ENCODE measurements at places on chromosomes 7 and 10.

- no peak for DNase-seq
Measured at GRCh38 chr7:33632840-33633525, 272.4 kb upstream of the BMPER start.

DNA sequence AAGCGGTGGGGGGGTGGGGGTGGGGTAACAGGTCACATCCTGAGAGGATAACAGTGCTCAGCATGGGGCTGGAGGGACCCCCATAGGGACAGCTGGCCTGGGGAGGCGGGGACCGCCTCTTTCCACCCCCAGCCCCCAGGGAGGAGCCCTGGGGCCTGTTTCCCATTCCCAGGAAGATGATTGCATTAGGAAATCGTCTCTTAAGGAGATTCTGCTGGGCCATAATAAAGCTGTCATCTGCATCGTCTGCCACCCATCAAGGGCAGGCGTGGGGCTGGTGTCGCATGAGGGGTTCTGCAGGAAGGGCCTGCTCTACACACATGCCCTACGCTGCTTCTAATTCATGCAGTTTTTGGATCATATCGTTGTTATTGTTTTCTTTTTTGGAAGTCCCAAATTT is 17.2 kb downstream of the RET start:
- no peak for DNase-seq

DNA sequence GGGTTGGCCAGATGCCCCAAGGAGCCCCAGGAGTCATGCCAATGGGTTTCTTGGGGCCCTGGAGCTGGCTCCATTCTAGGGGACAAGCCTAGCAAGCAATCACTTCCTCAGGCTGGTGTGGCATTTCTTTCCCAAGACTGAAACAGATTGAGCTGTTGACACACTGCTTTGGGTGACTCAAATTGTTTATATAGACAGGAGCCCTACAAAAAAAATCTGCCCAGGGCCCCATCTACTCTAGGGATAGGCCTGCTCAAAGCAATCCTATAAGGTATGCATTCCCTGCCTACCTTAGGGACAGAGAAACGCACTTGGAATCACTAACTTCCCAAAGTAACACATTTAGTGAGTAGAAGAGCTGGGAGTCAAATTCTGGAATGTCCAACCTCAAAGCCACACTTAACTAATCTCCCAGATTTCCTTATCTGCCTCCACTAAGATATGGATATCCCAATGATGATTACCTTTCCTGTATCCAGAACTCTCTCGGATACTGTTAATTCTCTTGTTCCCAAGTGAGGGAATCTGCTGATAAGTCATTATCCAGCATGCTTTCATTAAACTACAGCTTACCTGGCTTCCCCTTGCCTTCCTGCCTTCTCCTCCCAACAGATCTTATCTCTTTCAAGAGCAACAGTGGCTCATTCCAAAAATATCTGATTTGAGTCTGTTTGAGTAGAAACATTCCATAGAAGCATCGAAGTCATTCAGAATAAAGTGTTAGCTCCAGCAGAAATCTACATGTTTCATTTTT is 3.1 kb downstream of the ABLIM1 start:
- no peak for DNase-seq

GRCh38 chr10:71598621-71599055 is 120.9 kb downstream of the C10orf105 start:
- no peak for DNase-seq

DNA sequence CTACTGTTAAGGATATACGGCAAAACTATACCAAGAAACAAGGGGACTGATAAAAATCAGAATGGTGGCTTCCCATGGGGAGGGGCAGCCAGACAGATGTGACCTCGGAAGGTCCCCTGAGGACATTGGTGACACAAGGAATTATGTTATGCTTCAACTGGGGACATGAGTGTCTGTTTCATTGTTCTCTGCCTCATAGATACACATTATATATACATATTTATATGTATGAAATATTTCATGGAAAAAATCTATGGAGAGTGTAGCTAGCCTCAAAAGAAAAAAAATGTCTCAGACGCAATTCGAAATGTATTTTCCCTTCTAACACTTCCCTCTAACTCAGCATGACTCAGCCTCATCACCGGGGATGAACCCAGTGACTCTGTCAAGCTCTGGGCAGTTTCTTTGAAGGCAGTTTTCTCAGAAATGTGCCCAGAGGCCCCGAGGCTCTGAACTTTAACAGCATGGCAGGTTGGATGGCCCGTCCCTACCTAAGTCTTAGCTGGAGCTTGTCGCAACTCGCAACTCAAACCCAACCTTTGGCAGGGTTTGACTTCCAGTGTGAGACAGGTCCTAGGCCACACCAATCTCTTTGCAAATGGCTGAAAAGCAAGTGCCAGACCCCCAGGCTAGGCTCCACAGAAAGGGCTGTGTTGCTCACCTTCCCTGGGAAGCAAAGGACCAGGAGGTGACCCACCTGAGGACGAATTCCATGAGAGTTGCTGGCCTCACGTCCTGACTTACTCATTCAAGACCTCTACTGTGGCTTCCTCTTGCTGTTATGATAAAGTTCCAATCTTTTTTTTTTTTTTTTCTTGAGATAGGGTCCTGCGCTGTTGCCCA is 86.9 kb downstream of the CARD11 start:
- DNase-seq = peak; percentile 22

DNA sequence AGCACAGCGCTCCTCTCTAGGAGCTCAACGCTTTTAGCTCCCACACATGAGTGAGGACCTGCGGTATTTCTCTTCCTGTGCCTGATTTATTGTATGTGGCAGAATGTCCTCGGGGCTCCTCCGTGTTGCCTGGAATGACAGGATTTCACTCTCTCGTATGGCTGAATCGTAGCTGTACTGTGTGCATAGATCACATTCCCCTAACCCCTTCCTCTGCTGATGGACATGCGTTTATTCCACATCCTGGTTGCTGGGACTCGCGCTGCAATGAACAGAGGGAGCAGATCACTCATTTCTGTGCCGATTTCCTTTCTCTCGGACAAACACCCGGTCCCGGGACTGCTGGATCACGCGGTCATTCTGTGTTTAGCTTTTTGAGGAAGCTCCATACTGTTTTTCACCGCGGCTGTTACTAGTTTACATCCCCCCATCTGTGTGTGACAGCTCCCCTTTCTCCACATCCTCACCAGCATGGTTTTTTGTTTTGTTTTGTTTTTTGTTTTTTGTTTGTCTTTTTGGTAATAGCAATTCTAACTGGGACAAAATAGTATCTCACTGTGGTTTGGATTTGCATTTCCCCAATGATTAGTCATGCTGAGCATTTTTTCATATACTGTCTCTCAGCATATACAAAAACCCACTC is 76.3 kb downstream of the FOXL3 start:
- DNase-seq = peak; percentile 51

- no peak for DNase-seq
Measured at GRCh38 chr10:58050575-58050974, 217.1 kb downstream of the IPMK start.

GRCh38 chr7:25624833-25625232 is 396.5 kb upstream of the NPVF start:
- DNase-seq = no peak

GRCh38 chr7:151000897-151001495 is 10.2 kb downstream of the NOS3 start:
- no peak for DNase-seq

GRCh38 chr7:99242682-99243081 is 30.0 kb upstream of the MYH16 start:
- no peak for DNase-seq

DNA sequence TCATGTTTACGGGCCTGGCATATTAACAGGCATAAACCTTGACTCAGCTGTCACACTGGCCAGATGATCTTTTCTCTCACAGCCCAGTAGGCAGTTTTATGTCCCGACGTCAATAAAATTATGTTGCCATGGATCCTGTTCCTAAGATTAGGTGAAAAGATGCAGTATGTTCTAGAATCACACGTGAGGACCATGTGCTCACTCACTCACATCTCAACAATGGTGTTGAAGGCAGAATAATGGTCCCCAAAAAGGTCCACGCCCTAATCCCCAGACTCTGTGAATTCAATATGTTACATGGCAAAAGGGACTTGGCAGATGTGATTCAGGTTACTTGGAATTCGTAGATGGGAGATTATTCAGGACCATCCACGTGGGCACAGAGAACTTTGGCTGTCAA is 3.5 kb downstream of the DOCK1 start:
- DNase-seq = no peak

GRCh38 chr7:86320341-86320740 is 323.4 kb upstream of the GRM3 start:
- DNase-seq = no peak

DNA sequence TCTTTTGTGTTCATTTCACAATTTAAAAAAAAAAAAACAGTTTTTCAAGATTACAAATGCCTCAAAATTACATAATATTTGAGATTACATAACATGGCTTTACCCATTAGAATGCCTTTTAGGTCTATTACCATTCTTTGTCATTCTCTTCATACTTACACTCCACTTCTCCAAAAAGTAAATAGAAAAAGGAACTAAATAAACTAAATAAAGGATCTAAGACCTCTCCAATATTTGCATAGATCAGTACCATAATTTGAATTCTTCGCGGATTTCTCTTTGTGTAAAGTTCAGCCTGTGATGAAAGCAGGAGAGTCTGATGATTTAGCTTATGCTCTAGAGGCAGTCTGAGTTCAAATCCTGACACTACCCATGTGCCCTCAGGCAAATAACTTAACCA is 56.4 kb upstream of the C1GALT1 start:
- DNase-seq = no peak

DNA sequence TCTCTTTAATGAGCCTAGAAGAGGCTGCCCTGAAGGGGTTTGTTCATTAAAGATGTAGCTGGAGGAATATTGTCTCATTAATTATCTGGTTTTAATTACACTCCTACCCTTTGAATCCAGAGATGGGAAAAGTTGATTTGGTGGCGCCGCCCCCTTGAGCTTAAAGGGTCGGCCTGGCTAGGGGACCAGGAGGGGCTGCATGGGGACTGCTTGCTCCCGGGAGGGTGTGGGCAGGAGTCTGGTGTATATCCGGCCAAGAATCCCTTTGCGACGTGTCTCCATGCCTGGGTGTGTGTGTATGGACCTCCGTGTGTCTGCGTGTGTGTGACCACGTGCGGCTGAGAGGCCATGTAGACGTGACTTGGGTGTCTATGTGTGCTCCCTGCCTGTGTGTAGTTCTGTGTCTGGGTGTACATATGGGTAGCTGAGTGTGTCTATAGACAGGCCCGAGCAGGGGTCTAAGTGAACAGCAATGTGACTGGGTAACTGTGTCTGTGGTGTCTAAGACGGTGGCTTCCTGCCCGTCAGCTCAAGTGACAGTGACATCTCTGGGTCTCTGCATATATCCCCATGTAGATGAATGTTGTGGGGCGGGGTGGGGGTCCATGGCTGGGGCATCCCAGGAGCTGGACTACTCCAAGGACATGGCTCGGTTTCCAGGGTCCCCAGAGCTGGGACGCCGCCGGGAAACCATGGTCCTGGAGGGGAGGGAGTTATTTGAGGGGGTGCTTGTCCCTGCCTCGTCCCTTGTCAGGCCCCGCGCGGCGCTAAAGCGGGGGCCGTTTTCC is 10.7 kb downstream of the LBX1 start:
- DNase-seq = no peak

GRCh38 chr7:78039790-78040776 is 241.5 kb downstream of the PHTF2 start:
- peak; percentile 22 for DNase-seq

DNA sequence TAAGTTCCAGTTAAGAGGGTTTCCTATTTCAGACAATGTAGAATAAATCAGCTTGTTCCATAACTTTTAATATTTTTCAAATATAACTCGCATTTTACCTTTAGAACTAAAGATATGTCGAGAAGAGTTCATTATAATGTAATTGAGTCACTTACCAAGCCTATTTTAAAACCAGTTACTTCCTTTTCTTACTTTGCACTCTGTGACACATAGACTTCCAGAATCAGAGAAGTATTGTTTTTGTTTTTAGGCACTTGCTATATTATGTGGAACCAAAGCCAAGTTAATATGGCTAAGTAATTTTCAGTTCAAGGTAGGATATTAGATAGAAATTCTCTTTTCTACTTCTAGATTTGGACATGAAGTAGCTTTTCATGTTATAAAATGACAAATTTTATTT is 182.7 kb upstream of the PRPS1L1 start:
- DNase-seq = no peak

DNA sequence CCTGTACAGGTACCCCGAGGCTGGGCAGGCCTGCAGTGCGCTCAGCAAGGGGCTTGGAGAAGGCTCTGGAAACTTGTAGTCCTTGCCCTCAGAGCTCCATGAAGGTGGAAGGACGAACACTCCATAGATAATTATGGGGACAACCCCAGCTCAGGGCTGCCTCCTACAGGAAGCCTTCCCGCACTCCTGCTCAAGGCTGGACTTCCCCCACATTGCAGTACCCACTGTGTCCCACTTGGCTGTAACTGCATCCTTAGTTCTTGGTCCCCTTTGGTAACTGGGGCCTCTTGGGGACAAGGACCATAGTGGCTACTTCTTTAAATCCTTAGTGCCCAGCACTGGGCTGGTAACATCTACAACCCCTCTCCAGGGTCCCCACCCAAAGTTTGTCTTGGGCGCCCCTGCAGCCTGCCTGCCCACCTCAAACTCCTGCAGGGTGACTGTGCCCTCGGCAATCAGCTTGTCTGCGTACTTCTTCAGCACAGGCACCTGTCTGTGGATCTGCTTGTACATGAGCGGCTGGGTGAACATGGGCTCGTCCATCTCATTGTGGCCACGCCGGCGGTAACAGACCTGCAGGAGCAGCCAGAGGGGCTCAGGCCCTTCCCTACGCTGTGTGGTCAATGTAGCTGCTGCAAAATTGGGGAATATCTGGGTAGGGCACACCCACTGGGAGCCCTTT is 17.1 kb downstream of the OGDHL start:
- no peak for DNase-seq

DNA sequence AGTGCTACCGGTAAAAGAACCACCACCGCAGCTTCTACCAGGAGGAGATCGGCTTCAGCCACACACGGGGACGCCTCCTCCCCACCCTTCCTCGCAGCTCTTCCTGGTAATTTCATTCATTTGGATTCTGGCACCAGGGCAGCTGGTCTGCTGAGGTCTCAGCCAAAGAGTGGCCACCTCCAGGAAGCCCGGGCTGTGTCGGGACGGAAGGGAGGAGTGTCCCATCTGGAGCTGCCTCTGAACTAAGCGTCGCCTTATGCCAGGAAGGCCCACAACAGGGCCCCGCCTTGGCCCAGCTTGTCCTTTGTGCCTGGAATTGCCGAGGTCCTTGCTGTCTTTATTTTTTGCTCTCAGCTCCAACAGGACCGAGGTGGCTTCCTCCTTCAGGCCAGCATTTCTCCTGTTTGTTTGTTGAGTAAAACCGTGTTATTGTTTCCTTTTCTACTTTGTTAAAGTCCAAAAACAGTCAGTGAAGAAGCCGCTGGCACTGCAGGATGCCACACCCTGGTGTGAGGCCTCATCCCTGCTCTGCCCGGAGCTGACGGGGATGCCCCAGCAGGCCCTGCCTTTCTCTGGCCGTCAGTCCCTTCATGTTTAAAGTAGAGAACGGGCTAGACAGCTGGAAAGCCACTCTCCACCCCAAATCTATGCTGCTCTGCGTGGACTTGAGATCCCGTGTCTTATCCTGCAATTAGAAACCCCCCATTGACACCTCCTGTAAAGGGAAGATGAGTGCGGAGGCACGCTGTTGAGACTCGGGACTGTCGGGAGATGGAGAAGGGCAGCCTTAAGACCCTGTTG is 24.5 kb upstream of the TTYH3 start:
- no peak for DNase-seq

- DNase-seq = peak; percentile 2
Measured at GRCh38 chr7:13057462-13058200, 370.2 kb downstream of the ARL4A start.

- DNase-seq = peak; percentile 40
Measured at GRCh38 chr10:2839081-2839725, 228.1 kb upstream of the PFKP start.
